CD4-positive, alpha-beta T cell treated with Interleukin-4 for 1 hour (primary cell): ENCODE measurements at places on chromosomes 3 and 15.

DNA sequence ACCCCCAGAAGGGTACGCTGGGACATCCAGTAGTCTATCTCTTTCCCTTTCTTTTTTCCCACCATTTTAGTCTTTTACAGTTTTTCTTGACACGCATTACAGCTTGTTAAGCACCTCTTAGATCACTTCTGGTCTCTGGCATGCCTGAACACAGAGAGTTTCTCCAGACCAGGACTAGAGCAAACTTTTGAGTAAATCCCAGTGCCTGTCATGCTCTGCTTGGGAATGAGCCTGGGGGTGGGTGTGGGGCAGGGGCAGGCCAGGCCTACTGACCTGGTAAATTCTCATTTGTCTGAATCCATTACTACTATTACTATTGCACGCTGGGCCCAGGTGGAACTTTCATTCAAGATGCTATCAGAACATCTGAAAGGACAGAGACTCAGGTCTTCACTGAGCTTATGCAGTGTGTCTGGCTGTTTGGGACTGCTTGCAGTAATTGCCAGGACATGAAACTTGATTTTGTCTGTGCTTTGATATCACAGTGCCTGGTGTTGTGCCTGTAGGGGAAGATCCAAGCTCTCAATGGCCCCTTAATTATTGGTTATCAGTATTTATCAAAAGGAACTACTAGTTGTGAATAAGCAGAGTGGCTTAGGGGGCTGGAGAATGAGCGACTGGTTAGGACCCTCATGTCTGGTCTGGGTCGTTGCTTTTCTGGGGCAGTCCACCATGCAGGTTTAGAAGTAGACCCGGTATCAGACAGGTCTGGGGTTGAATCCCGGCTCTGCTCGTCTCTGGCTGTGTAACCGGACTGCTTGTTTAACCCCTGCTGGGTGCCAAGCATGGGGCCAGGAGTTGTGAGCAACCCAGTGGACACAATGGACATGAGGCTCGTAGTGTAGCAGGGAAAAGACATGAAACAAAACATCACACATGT lies 196.1 kb upstream of the TLE3 start:
- DNase-seq: no peak

- no peak for DNase-seq
Observed at GRCh38 chr3:56839784-56840715, 38.3 kb upstream of the ARHGEF3 start.

- peak; percentile 43 for DNase-seq
Observed at GRCh38 chr15:77409259-77410156, 10.4 kb downstream of the PEAK1 start.

- DNase-seq: no peak
Observed at GRCh38 chr3:99867594-99868310, 50.1 kb downstream of the CMSS1 start.

DNA sequence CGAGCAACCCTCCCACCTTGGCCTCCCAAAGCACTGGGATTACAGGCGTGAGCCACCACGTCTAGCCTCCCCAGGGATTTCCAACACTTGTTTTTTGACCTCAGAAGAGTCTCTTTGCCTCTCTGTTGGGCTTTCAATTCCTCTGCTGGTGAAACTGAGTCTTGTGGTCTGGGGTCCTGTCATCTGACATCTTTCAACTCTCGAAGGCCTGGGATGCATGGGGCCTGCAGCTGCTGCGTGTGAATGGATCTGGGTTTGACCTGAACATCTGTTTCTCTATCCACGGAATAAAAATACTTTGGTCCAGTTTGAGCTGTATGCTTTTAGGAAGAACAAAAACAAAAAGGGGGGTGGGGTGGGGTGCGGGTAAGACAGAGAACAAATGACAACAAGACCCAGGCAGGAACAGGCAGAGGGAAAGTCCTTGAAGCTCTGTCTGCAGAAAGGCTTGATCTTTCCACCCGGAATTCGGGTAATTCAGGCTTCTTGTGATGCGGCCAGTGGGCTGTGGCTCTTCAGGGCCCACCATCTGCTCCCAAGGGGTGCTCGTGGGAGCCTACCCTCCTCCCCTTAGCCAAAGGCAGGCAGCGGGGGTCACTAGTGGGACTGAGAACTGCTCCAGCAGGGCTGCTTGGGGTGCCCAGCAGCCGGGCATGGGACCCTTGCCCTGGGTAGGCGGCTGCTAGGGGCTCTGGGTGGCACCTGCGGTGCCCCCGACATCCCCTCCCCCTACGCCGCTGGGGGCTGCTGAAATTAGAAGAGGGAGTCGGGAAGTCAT lies 71.5 kb downstream of the SLC12A8 start:
- DNase-seq: no peak

- no peak for DNase-seq
Observed at GRCh38 chr3:11944052-11944673, 60.0 kb upstream of the SYN2 start.

DNA sequence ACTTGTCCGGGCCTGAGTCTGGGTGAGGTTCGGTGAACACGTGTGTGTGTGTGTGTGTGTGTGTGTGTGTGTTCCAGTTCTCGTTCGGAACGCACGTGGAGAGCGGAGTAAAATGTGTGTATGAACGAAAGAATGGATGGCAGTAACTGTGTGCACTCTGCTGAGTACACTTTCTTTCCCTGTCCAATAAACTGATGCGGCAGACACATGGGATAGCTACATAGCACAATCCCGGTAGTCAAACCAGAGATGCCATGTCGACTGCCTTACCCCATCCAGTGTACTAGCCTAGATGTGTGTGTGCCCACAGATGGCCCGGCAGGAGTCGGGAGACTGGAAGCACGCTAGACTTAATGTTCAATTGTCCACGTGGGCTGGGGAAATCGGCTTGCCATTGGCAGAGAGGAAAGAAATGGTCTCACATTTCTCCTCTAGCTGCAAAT lies 507 bp upstream of the GOLIM4 start:
- DNase-seq: peak; percentile 43

DNA sequence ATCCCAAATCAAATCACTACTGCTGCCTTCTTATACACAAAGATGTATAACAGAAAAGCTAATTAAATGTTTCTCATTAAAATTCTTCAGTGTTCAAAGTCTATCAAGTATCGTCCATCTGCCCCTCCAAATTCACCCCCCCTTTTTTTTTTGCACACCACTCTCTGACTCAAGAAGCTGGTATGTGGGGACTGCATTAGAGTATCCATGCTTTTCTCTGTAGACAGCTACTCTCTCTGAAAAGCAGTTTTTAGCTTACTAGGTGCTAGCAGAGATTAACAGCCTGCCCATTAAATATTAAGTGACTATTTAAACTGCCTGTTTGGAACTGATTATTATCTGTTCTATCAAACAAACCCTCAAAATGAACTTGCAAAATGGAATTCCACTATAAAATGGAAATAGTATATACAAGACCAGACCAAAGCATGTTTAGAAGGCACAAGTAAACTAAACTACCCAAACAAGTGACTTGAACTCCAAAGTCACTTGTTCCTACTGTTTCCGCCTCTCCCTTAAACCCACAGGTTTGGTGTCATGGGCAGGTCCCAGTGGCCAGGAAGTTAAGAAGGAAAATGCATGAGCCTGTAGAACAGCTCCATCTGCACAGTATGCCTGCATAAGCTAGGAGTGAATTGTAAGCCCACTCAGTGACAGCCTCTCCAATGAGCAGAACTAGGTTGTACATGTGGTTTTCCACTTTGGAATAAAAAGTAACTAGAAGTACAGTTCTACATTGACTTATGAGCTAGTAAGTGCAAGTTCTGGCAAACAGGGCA lies 32.5 kb downstream of the GBE1 start:
- DNase-seq: no peak

DNA sequence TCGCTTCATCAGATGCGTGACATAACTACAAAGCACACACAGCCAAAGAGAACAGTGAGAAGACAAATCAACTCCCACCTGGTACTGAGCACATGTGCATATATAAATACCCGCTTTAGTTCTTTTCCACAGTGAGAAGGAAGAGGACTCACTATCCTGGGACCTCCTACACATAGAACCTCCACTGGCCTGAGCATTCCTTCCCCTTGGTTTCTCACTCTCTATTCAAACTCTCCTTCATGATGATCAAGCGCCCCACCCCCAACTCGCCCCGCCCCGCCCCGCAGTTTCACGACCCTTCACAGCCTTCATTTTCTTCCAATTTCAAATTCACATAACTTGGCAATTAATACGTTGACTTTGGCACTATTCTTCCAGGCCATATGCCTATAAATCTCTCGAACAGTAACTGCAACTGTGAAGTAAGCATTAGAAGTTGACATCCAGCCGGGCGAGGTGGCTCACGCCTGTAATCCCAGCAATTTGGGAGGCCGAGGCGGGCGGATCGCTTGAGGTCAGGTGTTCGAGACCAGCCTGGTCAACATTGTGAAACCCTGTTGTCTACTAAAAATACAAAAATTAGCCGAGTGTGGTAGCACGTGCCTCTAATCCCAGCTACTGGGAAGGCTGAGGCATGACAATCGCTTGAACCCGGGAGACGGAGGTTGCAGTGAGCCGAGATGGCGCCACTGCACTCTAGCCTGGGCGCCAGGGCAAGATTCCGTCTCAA lies 1.1 kb downstream of the RPS17 start:
- no peak for DNase-seq

DNA sequence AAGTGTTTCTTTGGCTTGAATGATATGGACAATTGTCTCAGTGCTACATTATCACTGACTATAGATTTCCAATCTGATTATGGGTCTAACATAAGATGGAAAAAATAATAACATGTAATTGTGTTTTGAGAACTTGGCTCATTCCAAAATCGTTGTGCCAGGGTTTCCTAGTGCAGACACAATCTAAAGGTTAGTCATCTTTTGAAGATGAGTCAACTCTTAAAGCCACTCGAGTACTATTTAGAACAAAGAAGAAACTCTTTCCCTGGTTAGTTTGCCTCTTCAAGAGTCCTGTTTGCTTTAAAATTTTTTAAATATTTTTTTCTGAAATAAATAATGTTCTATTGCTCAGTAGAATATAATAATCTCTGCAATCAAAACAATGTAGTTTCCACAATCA lies 301.0 kb downstream of the CADM2 start:
- no peak for DNase-seq

GRCh38 chr3:106877627-106878026 lies 499.6 kb upstream of the CCDC54 start:
- DNase-seq: no peak

DNA sequence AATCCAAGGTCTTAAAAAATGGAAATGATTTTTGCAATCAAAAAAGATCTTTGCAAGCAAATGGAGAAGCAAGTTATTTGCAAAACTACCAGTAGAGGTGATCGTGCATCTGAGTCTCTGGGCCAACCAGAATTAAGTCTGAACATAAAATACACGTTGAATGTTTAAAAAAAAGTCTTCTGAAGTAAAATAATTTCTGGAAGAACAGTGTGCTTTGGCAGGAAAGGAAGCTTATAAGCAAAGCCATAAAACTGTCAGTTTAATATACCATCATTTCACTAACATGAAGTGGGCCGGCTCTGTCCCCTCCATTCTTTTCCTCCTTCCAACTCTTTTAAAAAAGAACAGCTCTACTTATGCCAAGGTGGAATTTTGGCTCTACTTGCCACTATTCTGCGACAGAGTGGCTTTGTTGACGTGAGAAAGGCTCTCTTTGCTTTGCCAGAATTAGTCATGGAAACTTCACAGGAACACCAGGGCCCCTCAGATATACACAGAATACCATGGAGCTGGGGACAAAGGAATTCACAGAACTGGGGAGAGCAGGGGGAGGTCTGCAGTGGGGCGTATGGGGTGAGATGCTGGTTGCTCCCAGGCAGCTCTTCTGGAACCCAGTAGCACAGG lies 29.8 kb downstream of the FSTL1 start:
- no peak for DNase-seq

DNA sequence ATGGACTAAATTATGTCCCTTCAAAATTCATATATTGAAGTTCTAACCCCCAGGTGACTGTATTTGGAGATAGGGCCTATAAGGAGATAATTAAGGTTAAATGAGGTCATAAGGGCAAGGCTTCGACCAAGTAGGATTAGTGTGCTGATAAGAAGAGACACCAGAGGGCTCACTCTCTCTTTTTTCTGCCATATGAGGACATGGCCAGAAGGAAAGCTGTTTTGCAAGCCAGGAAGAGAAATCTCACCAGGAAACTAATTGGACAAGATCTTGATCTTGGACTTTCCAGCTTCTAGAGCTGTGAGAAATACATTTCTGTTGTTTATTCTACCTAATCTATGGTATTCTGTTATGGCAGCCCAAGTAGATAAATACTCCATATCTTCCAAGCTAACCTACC lies 503.6 kb upstream of the NAALADL2 start:
- no peak for DNase-seq

DNA sequence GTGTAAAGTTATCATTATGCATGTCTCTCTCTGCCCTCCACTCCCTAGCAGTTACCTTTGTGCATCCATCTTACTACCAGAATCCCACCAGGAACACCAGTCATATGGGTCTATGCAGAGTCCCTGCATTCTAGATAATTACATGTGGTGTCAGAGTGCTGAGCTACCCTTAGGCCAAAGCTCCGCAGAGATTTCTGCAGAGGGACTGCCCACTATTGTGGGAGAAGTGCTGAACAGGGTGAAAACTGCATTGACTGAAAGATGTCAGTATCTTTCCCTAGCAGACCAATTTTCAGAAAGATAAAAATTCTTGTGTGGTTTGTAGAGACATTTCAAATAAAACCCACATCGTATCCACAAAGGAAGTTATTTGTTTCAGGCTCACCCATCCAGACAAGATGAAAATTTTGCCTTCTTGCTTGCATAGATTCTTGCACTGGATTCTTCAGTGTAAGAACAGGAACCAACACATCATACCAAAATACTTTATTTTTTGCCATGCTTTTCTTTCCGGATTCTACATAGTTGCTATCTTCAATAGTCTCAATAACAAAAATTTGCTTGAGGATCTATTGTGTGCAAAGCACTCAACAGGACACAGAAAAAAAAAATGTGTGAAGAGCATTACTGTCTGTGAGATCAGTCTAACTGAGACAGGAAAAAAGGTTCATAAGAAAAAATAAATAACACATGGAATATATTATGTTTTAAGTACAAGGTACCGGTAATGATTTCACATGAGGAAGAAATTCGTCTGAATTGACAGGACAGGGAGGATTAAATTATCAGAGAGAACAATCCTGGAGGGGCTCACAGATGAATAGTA lies 32.0 kb upstream of the CCDC80 start:
- no peak for DNase-seq
